ENCODE measurements at places on chromosomes 13 and 19.
A peak's percentile ranks its signal among the peaks of the same experiment; 100 is the strongest.

GRCh38 chr19:56284746-56285145 lies 12.2 kb downstream of the EDDM13 start:
- no peak for DNase-seq

DNA sequence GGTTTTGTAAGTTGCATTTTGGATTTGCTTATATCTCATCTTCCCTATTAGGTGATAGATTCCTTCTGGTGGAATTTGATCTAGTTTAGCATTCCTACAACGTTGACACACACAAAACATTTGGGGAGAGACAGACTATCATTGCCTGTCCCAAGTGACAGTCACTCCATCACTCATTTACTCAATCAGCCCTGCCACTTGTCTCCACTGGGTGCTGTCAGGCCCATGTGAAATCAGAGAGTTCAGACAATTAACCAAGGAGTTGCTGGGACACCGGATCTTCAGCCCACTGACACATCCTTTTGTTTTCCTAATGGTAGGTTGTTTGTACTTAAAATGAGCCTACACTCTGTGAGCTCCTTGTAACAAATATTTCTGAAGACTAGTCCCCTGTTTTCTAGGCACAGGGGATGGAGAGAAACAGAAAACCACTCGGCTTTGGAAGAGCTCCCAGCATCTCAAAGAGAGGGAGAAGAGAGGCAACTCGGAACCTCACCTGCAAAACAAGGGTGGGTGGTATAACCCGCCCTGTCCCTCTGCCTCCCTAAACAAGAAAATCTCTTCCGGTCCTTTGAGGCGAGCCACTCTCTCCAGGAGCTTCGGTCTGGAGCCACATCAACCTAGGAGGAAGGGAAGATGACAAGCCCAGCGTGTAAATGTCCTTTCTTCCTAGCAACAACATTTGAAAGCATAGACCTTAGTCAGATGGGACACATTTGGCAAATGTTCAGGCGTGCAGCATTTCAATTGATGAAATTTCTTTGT lies 440.9 kb upstream of the KLF12 start:
- DNase-seq, result peak; percentile 6

GRCh38 chr13:95207769-95208366 lies 93.4 kb downstream of the ABCC4 start:
- DNase-seq, result no peak

DNA sequence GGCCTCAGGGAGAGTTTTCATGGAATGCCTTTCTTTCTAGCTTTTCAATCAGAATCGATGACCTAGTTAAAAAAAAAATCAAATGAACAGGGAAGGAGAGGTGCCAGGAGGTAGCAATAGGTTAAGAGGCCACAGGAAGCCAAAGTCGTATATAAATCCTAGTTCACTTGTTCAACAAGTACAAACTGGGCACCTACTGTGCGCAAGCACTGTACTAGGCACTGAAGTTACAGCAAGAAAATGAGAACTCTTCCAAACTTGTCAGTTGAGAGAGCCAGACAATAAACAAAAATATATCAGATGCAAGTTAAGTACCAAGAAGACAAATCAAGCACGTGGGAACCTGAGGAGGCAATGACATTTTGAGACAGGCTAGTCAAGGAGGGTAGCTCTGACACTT lies 6.1 kb downstream of the SUGP2 start:
- no peak for DNase-seq

DNA sequence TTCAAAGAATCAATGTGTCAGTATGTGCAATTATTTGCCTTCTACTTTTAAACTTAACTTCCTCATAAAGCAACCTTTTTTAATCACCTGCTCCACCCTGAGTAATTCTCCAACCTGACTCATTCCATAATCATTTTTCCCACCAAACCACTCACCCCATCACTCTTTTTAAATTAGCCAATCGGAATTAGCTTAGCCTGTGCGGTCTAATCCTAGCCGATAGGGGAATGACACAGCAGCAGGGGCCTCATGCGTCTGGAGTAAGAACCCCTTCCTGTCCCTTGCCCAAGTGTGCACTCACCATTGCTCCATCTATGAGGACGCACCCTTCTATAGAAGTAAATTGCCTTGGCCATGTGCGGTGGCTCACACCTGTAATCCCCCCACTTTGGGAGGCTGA lies 27.4 kb upstream of the ZNF83 start:
- DNase-seq, result peak; percentile 69

DNA sequence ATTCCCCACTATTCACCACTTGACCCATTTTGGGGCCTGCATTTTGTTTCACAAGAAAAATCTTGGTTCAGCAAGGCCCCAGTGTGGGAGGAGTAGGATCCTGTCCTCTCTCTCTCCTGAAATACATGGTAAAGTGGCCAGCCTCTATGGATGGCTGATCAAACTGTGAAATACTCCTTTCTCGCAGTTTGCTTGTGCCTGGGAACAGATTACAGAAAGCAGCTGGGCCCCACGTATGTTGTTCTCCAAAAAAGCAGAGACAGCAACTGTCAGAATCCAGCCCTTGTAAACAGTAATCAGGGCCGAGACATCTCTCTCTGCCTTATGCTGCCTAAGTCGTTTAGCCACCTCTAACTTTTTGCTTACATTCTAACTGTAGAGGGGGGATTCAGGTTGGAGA lies 61.0 kb upstream of the RAP2A start:
- DNase-seq, result no peak

- no peak for DNase-seq
These were observed 84.2 kb downstream of the COL4A2 start for GRCh38 chr13:110391273-110391672.

- DNase-seq, result no peak
These were observed 16.2 kb upstream of the FREM2 start for GRCh38 chr13:38670627-38671026.

GRCh38 chr19:5864013-5864720 lies 6.2 kb downstream of the FUT5 start:
- no peak for DNase-seq

GRCh38 chr19:19095691-19096090 lies 31.9 kb downstream of the SLC25A42 start:
- no peak for DNase-seq

- DNase-seq, result peak; percentile 79
These were observed 2.7 kb upstream of the CNN1 start for GRCh38 chr19:11535792-11536595.

- DNase-seq, result peak; percentile 73
These were observed 59.1 kb upstream of the TNFRSF19 start for GRCh38 chr13:23510979-23511735.

DNA sequence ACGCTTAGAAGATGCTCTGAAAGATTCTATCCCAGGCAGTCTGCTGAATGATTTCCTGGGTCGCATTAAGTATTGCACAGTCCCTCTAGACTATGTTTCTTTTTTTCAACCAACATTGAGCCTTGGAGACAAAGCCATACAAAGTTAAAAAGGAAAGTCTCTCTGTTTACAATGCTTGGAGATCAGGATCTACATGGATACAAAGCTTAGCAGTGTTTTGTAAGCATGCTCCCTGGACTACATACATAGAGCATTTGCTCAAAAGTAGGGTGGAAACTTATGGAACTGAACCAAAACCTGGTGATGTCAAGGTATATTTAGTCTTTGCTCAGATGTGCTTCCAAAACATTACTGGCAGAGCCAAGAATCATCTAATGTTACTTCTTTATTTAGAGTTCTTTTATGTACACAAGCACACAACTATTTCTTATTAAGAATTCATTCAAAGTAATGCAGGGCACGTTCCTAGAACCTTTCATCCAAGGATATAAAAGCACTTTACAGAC lies 241.2 kb downstream of the ABCC4 start:
- DNase-seq, result no peak

DNA sequence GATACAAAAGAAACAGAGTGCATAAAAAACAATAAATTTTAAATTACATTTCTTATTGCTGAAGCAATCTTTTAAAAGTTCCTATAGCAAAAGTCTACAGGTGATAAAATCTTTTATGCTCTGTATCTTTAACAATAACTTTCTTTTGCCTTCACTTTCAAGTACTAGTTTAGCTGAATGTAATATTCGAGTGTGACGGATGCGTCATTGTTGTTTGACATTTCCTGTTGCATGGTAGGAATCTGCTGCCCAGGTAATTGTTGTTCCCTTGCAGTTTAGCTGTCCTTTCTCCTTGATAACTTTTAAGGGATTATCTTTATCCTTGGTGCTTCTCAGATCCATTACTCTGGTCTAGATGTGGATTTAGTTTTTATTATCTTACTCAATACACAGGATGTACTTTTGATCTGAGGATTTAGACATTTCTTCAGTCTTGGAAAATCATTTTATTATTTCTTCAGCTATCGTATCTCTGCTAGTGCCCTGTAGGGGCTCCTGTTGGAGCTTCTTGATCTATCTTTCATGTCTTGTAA lies 2.1 kb upstream of the CPB2 start:
- DNase-seq, result no peak

DNA sequence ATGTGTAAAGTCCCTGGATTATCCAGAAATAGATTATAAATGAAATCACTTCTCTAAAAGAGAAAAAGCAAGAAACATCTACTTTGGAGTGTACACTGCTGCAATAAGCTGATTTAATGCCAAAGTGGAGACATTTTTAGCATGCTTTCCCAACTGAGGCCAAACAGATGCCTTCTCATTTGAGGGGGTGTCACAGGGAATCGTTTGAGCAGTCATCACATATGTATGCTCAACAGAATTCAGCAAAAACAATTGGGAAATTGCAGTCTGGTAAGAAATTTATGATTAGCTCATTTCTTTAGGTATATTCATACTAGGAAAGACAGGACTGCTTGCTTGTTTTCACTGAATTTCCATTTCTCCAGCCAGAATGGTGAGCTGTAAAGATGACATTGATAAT lies 27.3 kb upstream of the TPP2 start:
- no peak for DNase-seq

DNA sequence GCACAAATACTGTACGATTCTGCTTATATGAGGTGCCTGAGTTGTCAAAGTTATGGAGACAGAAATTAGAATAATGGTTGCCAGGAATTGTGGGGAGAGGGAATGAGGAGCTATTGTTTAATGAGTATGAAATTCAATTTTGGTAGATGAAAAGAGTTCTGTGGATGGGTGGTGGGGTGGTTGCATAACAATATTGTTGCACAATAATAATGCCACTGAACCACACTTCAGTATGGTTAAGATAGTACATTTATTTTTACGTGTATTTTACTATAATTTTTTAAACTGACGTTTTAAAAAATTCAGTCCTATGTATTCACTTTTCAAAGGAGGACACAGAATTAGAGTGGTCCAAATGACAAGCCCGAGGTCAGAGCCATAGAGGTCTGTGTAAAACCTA lies 1.8 kb upstream of the OXGR1 start:
- no peak for DNase-seq

- no peak for DNase-seq
These were observed 69.1 kb downstream of the TNFSF11 start for GRCh38 chr13:42643076-42643475.

DNA sequence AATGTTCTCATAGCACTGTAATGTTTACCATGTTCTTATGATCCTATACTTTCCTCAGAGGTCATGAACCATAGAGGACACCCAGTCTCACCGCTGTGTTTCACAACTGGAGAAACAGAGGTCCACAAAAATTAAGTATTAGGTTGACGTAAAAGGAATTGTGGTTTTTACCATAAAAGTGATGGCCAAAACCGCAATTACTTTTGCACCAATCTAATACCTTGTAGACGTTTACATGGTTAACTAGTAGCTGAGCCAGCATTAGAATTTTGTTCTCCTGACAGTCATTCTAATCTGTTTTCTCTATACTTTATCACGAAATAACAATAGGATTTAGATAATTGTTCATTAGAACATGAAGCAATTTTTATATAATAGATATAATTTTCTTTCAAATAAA lies 763.4 kb upstream of the ARGLU1 start:
- no peak for DNase-seq

DNA sequence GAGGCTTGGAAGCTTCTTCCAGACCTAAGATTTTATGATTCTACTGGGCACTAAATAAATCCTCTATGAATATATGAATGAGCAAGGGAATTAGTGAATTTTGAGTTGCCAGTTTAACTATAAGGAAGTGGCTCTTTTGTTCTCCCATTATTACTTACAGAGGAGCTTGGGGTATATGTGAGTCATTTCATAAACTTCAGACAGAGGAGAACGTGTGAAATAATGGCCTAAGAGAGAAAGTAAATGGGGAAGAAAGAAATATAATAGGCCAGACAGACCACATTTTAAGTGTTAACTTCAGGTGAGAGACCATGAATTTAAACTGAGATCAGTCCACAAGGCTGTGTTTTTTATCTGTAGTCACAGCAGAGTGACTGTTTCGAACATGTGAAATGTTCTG lies 570.9 kb downstream of the GPC6 start:
- no peak for DNase-seq

- no peak for DNase-seq
These were observed 9.7 kb downstream of the HIF3A start for GRCh38 chr19:46306501-46306900.
